Stimulated activated CD8-positive, alpha-beta memory T cell treated with anti-CD3 and anti-CD28 coated beads, Interleukin-7, amount 100 ng/mL, for 24 hours (primary cell): ENCODE measurements at places on chromosomes 16 and 17.

DNA sequence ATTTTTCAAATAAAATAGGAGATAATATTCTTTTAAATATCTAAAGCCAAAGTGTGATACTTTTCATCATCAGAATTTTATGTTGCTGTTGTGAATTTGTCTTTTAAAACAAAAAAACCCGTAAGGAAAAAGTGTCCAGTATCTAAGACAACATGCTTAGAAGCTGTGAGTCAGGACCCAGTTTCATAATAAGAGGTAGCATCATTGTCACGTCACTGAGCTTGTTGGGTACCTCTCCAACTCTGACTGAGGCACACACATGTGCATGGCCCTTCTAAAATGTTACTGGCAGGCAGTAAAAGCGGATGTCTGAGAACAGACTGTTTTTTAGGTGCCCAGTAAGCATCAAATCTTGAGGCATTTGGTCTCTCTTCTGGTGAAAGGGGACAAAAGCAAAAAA lies 2.5 kb downstream of the CIAPIN1 start:
- DNase-seq = no peak

GRCh38 chr17:76757256-76757655 lies 19.3 kb downstream of the MFSD11 start:
- no peak for DNase-seq

- DNase-seq = no peak
Measured at GRCh38 chr16:10097271-10097670, 85.0 kb downstream of the GRIN2A start.

- no peak for DNase-seq
Measured at GRCh38 chr17:55448681-55449080, 27.0 kb upstream of the MMD start.

- DNase-seq = no peak
Measured at GRCh38 chr16:77785373-77785764, 3.0 kb upstream of the VAT1L start.

DNA sequence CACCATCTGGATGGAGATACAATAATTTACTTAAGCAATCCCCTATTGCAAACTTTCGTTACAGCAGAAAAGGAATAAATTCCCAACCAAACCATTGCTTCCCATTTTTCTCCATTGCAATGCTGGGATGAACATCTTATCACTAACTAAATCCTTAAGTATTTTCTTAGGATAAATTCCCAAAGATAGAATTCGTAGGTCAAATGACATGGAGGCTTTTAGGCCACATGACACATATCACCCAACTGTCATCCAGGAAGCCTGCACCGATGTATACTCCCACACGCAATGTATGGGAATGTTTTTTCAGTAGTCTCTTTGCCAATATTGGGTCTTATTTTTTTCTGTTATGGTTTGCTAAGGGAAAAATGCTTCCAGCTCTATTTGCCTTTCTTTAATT lies 1.6 kb upstream of the TLCD2 start:
- no peak for DNase-seq

DNA sequence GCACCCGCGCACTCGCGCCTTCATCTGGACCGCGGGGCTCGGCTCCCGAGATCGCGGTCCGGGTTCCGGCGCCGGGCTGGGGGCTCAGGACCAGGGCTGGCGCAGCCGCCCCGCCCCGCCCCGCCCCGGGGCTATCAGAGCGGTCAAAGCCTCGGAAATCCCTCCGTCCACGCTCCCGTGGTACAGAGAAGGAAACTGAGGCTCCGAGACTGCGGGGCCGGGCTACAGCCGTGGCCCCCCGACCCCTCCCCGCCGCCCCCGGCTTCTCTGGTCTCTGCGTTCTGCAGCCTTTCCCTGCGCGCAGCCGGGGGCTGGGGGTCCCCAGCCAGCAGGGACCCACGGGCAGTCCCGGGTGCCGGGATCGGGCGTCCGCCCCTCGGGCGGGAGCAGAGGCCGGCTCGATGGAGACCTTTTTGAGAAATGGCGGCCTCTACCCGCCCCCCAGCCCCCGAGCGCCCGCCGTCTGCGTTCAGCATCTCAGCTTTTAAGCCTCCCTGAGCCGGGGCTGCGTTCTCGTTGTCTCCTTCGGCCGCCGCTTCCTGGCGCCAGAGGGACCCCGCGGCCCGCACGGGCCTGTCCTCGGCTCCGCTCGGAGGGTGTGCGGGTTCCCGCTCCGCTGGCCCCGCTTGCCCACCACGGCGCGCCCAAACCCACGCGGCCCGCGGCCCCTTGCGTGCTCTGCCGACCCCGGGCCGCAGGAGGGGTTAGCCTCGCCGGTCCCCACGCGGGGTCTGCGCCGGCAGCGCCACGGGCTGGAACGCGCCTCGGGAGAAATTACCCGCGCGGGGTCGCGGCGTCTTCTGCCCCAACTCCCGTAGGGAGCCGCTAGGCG lies 1.5 kb upstream of the NPTX1 start:
- no peak for DNase-seq

- no peak for DNase-seq
Measured at GRCh38 chr16:50651835-50652438, 29.2 kb downstream of the SNX20 start.
